Stimulated activated CD4-positive, alpha-beta T cell treated with anti-CD3 and anti-CD28 coated beads, Interleukin-1b, Interleukin-23, amount 100 ng/mL, for 48 hours (primary cell): ENCODE measurements at places on chromosomes 6 and 20.

GRCh38 chr6:16810411-16810810 lies 49.2 kb upstream of the ATXN1 start:
- no peak for DNase-seq

- DNase-seq: no peak
Measured at GRCh38 chr6:1686117-1687098, 76.7 kb downstream of the FOXC1 start.

DNA sequence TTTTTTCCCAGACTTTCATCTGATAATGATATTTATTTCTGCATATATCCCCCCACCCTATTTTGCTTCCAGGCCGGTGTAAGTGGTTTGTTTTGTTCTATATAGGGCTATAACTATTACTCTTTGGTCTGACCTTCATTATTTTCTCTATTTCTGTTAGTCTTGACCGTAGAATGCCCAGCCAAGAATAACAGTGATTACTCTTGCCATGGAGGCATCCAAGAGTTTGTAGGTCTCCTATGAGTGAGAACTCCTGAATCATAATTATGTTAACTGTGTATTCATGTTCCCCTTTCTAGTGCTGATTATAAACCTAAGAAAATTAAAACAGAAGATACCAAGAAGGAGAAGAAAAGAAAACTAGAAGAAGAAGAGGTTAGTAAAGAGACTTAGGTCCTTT lies 52.2 kb downstream of the TOP1 start:
- DNase-seq: no peak

DNA sequence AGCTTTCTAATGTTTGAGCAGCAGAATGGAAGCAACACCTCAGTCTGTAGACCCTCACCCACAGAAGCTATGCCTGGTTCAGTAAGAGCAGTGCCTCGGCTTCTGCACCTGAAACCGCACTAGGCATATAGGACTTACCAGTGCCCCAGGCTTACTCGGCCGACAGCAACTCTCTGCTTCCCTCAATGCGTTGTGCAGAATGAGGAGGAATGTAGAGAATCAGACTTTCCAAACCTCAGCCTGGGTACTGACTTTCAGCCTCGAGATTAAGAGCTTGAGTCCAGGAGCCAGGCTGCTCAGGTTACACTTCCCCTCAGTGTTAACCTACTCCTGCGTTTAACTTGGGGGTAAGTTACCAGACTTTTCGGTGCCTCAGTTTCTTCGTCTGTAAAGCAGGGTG lies 8.6 kb downstream of the EYA2 start:
- no peak for DNase-seq

DNA sequence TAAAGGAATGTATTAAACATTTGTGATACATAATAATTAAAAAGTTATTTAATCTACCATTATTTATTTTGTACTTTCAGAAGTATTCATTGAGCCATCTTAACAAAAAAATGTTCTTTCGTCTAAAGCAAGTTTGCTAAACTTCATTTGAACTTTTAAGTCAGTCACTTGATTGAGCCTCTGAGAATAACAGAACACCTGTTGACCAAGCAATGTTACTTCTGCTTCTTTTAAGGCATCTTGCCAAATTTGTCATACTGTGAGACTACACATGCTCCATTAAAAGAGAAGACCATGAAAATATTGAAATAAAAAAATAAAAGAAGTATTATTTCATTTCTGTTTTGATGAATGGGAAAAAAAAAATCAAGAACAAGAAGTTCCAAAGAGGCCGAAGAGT lies 141.8 kb upstream of the BMP5 start:
- no peak for DNase-seq

DNA sequence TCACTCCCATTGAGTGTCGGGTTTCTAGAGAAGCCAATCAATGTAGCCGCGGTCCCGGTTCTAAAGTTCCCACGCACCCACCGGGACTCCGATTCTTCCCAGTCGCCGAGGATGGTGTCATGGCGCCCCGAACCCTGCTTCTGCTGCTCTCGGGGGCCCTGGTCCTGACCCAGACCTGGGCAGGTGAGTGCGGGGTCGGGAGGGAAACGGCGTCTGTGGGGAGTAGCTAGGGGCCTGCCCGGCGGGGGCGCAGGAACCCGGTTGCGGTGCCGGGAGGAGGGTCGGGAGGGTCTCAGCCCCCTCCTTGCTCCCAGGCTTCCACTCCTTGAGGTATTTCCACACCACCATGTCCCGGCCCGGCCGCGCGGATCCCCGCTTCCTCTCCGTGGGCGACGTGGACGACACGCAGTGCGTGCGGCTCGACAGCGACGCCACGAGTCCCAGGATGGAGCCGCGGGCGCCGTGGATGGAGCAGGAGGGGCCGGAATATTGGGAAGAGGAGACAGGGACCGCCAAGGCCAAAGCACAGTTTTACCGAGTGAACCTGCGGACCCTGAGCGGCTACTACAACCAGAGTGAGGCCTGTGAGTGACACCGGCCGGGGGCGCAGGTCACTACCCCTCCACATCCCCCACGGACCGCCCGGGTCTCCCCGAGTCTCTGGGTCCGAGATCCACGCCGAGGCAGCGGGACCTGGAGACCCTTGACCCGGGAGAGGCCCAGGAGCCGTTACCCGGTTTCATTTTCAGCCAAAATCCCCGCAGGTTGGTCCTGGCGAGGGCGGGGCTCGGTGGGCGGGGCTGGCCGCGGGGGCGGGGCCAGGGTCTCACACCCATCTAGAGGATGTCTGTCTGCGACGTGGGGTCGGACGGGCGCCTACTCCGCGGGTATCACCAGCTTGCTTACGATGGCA lies 35.2 kb upstream of the HLA-G start:
- DNase-seq: peak; percentile 53

DNA sequence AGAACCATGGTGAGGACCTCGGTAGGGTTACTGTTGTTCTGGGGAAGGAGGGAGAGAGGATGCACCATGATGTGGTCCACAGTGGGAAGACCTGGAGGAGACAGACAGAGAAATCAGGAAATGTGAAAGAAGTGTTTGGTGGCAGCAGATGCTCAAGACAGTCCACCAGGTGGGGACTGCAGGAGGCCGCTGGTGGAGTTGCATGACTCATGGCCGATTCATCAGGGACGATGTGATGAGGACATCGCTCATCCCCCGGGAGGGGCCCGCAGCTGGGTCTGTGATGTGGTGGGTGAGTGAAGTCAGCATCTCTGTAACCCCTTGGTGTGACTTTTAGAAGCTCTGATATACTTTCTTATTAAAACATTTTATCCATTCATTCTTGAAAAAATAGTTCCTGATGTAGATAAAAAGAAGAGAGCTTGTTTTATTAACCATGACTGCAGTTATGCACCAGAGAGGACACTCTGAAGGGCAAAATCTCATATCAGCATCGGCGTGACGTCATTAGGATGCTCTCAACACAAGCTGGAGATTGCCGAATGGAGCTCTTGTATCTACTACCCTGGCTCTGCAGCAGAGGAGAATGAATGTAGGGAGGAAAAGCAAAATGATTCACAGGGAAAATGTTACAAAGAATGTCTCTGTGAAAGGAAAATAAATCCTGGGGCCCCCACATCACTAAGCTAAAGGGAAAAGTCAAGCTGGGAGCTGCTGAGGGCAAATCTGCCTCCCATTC lies 71.2 kb downstream of the RAMACL start:
- DNase-seq: peak; percentile 84

GRCh38 chr20:40650707-40651106 lies 38.3 kb downstream of the MAFB start:
- no peak for DNase-seq

- DNase-seq: peak; percentile 16
Measured at GRCh38 chr6:7617801-7618764, 28.1 kb downstream of the SNRNP48 start.

- DNase-seq: no peak
Measured at GRCh38 chr20:50475681-50476292, 34.4 kb upstream of the PTPN1 start.

DNA sequence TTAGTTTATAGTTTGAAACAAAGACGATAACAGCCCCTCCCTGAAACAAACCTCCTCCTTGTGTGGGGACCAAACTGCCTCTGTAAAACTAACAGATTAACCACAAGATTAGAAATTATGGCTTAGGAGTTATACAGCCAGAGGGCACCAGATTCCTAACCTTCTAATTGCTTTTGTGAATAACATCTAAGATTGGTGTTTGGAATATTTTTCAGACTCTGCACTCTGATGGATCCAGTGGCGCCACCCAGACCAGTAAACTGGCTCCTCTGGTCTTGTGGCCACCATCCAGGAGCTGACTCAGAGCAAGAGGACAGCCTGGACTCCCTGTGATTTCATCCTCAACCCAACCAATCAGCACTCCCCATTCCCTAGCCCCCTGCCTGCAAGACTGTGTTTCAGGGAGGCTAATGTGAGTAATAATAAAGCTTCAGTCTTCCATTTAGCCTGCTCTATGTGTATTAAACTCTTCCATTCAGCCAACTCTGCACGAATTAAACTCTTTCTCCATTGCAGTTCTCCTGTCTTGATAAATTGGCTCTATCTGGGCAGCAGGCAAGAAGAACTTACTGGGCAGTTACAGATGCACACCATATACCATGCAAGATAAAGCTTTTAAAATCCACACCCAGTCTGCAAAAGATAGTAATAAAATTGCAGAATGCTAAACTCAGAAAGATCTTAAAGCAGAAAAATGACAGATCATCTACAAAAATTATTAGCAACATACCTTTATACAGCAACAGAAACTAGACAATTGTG lies 58.5 kb upstream of the SLC22A16 start:
- no peak for DNase-seq

DNA sequence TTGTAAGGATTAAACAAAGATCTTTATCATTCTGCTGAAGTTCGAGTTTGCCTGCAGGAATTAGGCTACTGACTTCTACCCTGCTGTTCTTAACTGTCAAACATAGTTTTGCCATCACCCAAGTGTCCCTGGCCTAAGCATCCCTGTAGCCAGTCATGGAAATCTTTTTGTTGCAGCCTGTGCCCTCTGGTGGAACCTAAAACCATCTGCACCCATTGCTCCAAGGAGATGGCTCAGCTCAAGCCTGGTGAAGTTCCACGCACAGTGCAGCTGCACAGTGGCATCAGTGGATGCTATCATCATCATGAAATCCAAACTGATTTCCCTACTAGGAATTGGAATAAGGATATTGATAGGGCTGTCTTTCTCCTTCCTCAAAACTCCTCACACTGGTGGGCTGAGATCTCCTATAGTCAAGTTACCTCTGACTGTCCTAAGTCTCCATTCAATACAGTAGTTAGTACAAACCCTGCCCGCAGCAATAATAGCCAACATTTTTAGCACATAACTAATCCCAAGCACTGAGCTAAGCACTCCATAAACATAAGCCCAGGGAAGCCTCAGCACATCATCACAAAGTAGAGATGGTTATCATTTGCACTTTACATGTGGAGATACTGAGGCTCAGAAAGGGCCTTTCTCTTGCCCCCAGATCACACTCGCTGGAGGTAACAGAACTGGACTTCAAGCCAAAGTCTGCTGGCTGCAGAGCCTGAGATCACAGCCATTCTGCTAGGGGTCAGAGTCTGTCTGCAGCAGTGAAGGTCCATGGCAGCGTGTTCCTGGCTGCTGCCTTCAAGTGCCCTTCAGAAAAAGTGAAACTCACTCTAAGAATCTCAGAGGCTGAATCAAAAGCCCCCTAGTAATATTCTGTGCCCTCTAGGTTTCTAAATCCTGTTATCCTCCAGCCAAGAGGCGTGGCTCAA lies 77.2 kb upstream of the MC3R start:
- no peak for DNase-seq

DNA sequence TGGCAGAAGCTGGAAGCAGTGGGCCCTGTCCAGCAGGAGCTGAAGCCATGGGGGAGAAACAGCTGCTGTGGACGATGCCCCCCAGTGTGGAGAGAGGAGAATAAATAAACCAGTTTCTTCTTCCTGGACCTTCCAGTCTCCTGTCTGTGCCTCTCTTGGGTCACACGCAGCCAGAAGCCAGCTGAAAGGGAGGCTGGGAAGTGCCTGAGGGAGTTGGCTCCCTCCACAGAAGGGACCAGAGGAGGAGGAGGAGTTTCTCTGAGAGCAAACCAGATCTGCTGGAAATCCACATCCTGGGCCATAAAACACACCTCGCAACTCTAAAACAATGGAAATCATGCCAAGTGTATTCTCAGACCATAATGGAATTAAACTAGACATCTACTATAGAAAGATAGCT lies 577.0 kb downstream of the CDH26 start:
- DNase-seq: no peak

GRCh38 chr6:126056355-126057004 lies 70.1 kb downstream of the TRMT11 start:
- no peak for DNase-seq

DNA sequence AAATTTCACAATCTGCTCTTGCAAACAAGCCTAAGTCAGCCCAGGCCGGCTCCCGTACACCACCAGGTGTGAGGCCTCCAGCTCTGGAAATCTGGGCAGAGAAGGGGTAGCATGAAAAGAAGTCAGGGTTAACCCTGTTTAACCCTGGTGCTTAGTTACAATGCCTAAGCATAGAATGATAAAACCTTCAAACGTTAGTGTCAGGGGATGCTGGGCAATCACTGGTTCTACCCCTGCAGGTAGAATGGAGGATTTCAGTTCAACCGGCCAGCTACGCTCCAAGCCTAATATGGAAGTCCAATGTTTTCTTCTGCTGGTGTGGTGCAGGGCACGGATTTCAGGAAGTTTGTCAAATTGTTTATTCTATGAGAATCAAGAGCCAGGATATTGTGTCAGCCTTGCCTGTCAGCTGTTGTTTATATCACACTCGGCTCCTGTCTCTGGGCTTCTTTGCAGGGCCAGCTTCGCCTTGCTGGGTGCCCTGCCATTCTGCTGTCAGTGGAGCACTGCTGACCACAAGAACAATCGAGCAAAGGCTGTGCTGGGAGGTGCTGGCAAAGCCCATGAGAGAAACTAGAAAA lies 20.2 kb upstream of the CD93 start:
- DNase-seq: no peak

DNA sequence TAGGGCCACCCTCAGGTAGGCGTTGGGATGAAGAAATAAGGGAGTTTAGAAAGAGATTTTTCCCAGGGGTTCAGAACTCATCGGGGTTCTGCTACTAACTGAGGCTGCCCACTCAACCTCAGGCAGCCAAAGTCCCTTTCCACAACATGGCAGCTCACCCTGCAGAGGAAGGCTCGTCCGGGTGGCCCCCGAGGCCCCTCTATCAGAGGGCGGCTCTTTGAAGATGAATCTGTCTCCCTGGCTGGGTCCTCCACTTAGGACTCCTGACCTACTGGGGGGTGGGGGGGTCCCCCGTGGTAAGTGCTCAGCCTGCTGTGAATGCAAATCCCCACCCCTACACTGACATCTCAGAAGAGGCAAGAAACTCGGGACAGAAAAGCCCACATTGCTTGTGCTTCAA lies 182.9 kb downstream of the SOD2 start:
- no peak for DNase-seq

- DNase-seq: no peak
Measured at GRCh38 chr20:37348792-37349516, 3.0 kb downstream of the SRC start.

- DNase-seq: no peak
Measured at GRCh38 chr6:42845327-42845694, 34.1 kb upstream of the RPL7L1 start.

GRCh38 chr20:22402550-22402949 lies 181.8 kb downstream of the FOXA2 start:
- DNase-seq: no peak

DNA sequence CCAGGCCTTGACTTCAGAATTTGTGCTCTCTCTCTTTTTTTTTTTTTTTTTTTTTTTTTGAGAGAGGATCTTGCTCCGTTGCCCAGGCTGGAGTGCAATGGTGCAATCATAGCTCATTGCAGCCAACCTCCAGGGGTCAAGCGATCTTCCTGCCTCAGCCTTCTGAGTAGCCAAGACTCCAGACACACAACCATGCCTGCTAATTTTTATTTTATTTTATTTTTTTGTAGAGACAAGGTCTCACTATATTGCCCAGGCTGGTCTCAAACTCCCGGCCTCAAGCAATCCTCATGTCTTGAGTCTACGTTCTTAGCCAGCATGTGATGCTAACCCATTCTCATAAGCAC lies 19.4 kb downstream of the TGM2 start:
- no peak for DNase-seq
